ENCODE measurements at places on chromosomes 5 and 9.

- no peak for DNase-seq
These were observed 52.0 kb upstream of the ABL1 start for GRCh38 chr9:130782886-130783530.

DNA sequence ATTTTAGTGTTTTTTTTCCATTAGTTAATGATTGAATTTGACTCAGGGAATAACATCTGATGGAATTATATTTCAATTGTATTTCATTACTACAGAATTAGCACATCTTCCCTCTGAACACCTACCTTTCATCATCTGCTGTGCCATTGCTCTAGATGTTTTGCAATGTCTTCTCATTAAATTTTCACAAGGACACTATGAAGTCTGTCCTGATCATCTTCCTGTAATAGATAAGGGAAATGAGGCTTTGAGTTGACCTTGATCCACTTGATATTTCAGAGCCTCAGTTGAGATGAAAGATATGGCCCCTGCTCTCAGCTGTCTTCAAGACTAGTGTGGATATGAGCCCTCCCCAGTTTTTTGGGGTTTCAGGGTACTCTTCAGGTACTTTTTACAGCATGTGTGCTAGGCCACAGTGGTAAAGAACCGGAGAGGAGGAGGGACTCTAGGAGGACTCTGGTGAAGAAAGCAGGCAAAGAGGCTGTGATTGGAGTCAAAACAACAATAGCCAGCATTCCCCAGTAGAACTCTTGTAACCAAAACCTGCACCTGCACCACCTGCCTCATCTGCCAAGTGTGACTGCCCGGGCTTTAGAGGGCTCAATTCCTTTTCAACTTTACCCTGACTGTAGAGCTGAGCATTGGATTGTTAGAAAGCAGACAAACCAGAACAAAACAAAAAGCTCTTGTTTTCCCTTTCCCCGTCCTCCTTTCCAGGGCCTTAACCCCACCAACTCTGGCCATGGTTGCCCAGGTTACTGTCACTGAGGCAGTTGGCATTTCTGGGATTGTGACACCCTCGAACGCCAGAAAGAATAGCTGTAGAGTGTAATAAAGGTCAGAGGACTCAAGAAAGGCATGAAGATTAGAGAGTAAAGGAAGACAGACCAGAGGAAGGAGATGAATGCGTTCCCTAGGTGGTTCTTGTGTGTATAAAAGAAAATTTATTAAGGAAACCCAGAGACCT, 56.3 kb downstream of the ERAP1 start:
- DNase-seq, result no peak

DNA sequence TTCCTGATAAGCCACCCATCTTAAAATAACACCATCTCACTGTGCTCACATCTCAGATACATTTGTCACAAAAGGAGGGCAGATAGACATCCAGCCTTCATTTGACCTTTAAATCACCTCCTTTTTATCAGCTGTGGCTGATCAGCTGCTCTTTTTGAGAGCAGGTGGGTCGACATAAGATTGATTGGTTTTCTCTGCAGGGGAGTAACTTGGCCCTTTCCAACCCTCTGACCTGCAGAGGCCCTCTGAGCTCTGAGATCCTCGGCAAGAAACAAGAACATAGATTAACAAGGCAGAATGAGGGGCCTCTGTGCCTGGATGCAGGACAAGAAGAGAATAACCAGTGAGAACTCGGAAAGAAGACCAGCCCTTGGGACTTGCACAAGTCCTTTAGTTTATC, 33.5 kb upstream of the GLRA1 start:
- no peak for DNase-seq

DNA sequence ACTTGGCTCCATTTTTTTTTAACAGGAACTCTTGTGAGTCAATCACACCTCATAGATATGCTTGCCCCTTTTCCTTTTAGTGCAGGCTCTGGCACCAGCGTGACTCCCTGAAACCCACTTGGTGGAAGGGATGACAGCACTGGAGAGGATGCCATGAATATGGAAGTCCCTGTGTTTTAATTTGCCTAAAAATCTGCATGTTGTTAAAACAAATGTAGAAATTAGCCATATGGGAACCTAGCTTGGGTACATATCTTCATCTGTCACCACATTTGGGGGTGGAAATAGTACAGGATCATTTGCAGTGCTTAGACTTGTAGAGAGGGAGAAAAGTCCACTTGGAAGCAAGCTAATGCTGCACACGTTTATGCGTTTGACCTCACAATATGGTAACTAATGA, 179.0 kb downstream of the EBF1 start:
- no peak for DNase-seq

GRCh38 chr5:137393196-137393993, 105.7 kb downstream of the SPOCK1 start:
- DNase-seq, result no peak

All from T47D (cell line).